ENCODE measurements at places on chromosomes 4 and X.

DNA sequence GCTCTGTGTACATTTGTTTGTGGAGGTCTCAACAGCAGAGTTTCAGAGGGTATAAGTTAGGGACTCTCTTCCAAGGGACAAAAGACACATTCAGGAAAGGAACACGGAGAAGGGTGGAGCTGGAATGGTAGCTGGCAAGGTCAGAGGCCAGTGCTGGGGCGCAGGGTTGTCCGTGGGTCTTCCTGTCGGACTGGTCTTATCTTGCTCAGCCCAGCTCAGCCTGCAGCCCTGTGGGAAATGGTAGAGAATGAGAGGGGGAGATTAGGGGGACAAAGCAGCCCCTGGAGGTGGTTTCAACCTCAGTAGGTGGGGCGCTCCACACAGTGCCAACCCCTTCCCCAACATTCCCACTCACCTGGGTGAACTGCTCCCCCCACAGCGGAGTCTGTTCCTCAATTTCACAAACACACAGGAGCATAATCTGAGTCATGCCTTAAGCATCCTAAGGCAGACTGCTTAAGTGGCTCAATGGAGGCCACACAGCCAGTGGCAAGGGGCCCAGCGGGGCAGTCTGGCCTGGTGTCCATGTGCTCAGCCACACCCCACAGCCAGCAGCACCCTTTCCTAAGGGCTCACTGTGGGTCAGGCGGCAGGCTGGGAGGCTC, 6.9 kb upstream of the HDAC6 start:
- no peak for DNase-seq

- DNase-seq = no peak
Observed at GRCh38 chr4:771464-771863, 54.5 kb downstream of the CPLX1 start.

- DNase-seq = no peak
Observed at GRCh38 chr4:83096397-83096796, 18.1 kb downstream of the PLAC8 start.

DNA sequence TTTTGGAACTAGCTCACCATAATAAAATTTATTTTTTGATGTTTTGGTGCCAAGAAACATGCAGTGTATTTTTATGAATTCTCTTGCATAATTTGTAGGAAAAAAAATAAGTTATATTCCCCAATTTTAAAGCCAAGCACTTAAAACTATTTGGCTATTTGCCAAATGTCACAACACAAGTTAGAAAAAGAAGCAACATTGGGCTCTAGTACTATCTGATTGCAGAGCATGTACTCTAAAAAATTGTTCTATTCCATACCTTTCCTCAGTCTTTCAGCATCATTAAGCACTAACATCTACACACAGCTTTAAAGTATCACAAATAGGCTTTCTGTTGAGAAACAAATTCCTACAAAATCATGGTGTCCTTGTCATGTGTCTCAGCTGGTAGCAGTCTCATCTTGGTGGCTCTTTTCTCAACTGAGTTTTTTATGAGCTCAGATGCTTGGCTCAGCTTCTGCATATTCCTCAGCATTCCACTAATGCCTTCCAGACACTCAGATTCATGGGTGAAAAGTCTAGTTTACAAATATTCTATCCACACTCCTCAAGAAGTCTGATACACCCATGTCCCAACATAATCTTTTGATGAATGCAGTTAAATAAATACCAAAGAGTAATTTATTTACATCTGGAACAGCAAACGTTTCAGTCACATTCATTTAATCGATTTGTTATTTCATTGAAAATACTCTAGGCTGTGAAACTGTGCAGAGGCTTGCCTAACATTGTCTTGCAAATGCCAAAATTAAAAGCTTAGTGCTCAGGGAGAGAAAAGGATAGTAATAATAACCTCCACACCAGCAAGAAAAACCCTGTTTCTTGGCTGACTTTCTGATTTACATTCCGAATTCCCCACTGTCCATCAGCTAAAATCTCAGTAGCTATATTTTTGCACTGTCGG, 2209.9 kb downstream of the PCDH7 start:
- no peak for DNase-seq

DNA sequence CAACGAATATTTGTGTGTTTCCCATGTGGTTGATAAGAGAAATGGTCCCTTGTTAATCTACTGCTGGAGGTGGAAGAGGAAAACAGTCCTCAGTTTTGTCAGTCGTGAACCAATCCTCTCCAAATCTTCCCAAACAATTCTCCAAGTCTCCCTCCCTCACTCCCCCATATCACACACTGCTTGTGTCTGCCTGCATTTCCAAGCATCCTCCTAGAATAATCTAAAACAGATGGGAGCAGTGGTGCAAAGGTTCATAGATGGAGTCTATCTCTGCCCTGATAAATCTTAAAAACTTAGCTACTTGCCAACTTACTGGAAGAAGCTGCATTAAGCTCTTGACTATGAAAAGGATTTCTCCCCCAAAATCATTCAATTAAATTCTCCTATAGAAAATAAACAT, 43.7 kb upstream of the SH3KBP1 start:
- DNase-seq = no peak

DNA sequence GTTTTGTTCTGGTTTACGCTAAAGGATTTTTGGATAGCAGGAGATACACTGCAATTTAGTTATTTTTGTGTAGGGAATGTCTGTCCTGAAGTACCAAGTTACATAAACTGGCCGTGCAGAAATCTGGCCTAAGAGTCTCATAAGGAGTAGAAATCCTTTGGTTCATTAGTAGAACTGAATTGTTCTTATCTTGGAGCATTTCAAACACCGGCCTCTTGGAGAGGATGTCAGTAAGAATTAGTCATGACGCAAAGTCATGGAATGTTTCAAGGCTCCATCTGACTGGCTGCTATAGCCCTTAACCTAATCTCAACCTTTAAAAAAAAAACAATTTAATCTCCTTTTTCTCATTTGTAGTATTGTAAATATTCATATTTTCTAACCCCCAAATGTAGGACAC, 15.2 kb downstream of the PDLIM3 start:
- DNase-seq = no peak

DNA sequence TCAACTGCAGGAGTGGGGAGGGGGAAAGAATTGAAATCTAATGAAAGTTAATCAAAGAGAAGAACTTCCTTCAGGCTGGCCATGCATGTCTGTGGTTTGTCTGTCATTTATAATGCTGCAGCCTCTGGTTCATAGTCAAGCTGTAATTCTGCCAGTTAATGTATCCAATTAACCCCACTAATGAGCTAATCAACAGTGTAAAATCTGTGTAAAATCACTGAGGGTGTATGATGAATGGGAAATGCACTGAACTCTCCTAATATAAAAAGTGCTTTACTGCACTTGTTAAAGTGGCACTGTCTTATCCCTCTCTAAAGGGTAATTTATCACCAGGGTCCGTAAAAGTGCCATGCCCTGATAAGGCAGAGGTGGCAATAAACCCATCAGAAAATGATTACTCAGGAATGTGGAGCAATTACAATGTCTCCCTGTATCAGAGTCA, 798.1 kb downstream of the PDHA2 start:
- no peak for DNase-seq

- DNase-seq = no peak
Observed at GRCh38 chr4:170088716-170089115, 1.0 kb downstream of the AADAT start.

DNA sequence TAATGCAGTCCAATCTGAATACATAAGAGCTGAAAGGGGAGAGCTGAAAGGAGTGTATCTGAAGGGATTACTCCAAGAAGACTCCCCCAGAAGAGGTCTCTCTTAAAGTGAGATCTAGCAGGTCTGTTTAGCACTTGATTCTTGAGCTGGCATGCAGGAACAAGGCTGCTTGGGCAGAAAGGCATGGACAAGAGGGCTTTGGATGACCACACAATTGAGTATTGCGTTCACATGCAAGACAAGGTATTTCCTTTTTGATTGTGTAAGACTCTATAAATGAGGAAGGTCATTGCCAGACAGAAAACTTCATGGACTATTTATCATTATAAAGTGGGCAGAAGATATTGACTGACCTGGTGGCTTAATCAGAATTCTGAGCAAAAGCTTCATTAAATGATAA, 145.5 kb upstream of the AFF2 start:
- DNase-seq = no peak

- no peak for DNase-seq
Observed at GRCh38 chr4:78940752-78941151, 1.5 kb upstream of the PAQR3 start.

DNA sequence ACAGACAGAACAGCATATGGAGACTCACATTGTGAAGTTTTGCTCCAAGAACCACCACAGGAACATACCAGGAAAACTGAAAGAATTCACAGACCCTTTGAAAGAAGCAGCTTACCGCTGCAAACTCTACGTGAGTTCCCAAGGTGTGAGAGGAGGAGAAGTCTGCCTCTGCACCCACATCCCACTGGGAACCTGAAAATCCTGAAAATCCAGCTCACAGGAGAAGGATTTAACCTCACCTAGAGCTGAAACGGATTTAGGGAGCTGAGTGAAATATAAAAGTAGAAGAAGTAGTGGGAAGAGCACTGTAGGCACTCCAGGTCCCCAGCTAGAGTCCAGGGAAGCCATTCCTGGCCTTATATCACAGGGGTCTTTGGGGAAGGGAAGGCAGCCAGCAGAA, 80.0 kb downstream of the FHIP1A start:
- DNase-seq = no peak

- no peak for DNase-seq
Observed at GRCh38 chr4:16508968-16509367, 282.7 kb upstream of the TAPT1 start.

GRCh38 chrX:46882266-46882665, 30.0 kb upstream of the JADE3 start:
- no peak for DNase-seq

GRCh38 chr4:184317234-184317918, 99.7 kb upstream of the ENPP6 start:
- no peak for DNase-seq

DNA sequence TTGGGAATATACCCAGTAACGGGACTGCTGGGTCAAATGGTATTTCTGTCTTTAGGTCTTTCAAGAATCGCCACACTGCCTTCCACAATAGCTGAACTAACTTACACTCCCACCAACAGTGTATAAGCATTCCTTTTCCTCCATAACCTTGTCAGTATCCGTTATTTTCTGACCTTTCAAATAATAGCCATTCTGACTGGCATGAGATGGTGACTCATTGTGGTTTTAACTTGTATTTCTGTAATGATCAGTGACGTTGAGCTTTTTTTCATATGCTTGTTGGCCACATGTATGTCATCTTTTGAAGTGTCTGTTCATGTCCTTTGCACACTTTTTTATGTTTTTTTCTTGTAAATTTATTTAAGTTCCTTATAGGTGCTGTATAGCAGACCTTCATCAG, 81.2 kb downstream of the ADAM29 start:
- DNase-seq = no peak

DNA sequence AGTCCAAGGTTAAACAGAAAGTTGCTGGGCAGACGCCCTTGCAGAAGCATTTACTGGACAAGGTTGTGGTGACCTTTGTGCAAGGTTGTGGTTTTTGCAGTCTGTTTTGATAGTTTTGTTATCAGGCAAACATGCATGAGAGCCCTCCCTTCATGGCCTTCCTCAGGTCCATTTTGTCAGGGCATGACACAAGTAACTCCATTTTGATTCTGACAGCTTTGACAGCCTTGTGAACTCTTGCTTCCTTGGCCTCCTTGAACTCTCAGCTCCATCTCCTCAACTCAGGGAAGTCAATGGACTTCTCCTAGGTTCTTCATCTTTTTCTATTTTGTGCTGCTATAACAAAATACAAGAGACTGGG, 97.7 kb downstream of the CEP44 start:
- DNase-seq = no peak

DNA sequence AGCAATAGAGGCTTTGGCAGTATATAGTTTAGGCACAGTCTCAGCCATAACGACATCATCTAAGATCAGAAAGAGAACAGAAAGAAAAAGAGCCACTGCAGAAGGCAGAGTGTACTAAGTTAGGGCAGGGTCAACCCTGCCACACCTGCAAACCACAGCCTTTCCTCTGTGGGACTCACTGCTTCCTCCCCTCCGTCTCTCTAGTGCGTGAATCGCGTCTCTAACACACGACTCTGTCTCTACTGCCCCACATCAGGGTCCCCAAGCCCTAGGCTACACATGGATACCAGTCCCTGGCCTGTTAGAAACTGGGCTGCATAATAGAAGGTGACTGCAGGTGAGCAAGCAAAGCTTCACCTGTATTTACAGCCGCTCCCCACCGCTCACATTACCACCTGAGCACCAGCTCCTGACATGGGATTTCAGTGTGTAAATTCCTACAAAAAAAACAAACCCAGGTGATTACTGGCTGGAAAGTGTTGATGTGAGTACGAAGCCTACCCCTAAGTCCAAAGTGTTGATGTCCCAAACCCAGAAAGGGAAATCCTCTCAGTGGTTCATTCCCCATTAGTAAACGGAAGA, 128.9 kb downstream of the PRKX start:
- no peak for DNase-seq

DNA sequence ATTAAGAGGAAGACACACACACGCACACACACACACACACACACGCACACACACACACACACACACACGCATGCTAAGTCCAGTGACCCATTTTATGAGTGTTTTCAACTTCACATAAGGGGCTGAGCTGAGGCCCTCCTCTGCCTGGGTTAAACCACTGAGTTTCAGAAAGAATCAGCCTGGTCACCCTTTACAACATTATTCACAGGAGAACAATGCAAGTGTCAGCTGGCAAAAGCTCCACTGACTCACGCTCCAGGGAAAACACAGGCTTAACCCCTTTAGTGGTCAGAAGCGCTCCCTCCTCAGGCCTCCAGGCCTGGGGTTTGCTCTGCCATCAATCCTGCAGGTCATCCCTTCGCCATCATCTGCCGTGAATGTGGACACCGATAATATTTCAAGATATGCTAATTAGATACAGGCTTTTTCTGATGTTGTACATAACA, 46.9 kb downstream of the ACOX3 start:
- no peak for DNase-seq

DNA sequence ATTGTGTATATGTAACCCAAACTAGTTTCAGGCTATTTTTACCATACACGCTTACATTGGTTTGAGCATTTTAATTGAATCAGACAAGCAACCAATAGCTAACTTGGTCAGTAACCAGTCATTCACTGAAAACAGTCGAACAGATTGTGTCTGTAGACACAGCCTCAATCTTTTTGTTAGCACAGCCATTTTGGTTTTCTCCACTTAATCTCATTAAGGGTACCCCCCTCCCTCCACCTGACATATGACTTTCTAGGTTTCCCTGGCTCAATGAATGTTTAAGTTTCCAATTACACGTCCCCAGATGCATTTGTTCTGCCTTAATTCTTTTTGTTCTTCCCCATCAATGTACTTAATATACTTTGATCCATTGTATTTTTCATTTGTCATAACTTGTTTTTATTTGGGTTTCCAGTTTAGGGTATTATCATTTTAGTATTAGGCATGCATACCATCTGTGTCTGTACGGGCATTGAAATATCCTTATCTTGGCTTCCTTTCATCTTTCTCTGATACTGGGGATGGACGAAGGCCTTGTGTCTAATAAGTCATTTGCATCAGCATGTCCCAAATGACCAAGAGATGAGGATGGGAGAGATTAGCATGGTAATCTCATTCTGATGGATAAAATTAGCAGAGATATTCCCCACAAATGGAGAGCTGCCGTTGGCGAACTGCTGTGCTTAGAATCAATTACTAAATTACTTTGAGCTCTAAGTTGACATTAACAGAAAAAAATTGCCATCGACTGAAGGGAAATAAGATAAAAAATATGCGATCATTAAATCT, 35.9 kb upstream of the PHOX2B start:
- DNase-seq = no peak

GRCh38 chrX:53262918-53263394, 18.4 kb downstream of the IQSEC2 start:
- DNase-seq = no peak
